ENCODE measurements at places on chromosomes 16 and 17. TPM values are rescaled to one million over a fixed set of nuclear protein-coding genes. Genes with fewer than 3 reads are reported as not detected.

DNA sequence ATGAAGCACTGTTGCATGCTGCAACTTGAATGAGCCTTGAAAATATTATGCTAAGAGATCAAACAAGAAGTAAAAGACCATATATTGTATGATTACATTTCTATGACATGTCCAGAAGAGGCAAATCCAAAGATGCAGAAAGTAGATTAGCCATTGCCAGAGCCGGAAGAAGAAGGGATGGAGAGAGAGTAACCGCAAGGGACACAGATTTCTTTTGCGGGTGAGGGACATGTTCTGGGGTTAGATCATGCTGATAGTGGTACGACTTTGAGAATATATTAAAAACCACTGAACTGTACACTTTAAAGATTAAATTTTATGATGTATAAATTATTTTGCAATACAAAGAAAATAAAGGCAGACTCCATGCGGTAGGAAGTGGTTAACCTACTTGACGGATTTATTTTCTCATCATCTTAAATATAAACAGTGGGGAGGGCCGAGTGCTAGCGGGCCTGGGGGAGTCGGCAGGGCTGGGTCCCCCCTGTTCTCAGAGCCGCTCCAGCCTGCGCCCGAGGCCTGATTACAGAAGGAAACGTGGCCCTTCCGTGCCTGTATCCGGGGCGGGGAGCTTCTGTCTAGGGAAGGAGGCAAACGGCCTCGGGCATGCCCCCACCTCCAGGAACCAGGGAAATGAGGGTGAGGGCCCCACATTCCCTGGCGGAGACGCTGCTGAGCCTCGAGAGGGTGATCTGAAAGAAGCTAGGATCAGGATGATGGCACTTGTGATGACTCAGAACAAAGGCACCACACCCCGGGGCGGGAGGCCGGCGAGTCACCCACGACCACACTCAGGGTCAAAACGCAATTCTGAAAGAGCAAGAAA is 48.0 kb downstream of the SHCBP1 start:
- DNase-seq: no peak

GRCh38 chr17:17466511-17466910 is 10.3 kb upstream of the MED9 start:
- DNase-seq: no peak

The KREMEN2 gene
- polyA plus RNA-seq: 6.1 TPM

The EIF4A3 gene
- 75.8 TPM for polyA plus RNA-seq

All from hindlimb muscle (tissue), 1 donor.